Activated CD4-positive, alpha-beta T cell treated with anti-CD3 and anti-CD28 coated beads, Interleukin-2, amount 50 U/mL, for 24 hours (primary cell): ENCODE measurements at places on chromosomes 13 and 19.

- no peak for DNase-seq
Observed at GRCh38 chr19:18637673-18638630, 1.1 kb downstream of the KLHL26 start.

DNA sequence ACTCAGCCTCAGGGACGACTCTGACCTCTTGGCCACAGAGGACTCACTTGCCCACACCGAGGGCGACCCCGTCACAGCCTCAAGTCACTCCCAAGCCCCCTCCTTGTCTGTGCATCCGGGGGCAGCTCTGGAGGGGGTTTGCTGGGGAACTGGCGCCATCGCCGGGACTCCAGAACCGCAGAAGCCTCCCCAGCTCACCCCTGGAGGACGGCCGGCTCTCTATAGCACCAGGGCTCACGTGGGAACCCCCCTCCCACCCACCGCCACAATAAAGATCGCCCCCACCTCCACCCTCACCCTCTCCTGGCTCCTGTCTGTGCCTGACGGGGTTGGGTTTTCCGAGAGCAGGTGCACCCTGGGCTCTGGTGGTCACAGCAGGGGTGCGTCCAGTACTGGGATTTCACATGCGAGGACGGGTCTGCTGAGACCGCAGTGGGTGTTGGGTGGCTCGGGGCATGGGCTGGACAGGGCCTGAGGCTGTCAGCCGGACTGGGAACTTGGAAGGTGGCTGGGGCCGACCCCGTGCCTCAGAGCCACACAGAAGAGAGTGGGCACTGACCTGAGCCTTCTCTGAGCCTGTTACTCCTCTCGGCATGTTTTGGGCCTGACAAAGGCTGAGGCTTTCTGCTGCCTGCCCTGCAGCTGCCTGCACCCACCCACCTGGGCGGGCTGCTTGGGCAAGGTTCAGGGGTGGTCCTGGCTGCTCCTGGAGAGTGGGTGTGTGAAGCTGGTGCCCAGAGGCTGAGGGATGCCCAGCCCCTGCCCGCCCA is 6.3 kb upstream of the HCN2 start:
- no peak for DNase-seq

- DNase-seq: no peak
Observed at GRCh38 chr13:74966814-74967424, 515.0 kb downstream of the TBC1D4 start.

DNA sequence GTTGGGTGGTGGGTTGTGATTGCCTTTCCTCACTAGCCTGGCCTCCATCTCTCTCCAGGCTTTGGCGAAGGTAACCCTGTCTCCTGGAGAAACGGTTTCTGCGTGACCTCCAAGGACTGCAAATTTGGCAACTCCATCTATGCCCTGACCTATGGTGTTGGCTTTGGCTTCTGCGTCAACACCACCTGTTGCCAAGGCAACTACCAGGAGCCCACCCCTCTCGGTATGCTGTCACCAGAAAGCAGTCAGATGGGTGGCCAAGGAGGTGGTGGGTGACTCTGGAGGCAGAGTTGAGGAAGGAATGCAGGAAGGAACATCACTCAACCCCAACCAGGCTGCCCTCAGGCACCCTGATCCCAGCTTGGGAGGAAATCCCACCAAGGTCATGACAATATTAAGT is 18.6 kb upstream of the IRGC start:
- no peak for DNase-seq

GRCh38 chr13:102800145-102801041 is 1.5 kb downstream of the BIVM start:
- DNase-seq: peak; percentile 72

DNA sequence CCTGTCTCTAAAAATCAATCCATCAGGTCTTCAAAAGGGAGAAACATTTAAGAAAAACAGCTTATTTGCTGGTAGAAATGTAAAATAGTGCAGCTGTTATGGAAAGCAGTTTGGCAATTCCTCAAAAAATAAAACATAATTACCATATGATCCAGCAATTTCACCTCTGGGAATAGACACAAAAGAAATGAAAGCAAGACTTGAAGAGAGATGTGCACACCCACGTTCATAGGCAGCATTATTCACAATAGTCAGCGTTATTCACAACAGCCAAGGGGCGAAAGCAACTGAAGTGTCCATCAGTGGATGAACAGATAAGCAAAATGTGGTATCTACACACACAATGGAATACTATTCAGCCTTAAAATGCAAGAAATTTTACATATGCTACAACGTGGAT is 45.1 kb upstream of the DOCK9 start:
- DNase-seq: no peak

GRCh38 chr13:73261739-73262216 is 203.0 kb downstream of the KLF5 start:
- DNase-seq: no peak

GRCh38 chr13:110317093-110317492 is 10.0 kb downstream of the COL4A2 start:
- DNase-seq: no peak

DNA sequence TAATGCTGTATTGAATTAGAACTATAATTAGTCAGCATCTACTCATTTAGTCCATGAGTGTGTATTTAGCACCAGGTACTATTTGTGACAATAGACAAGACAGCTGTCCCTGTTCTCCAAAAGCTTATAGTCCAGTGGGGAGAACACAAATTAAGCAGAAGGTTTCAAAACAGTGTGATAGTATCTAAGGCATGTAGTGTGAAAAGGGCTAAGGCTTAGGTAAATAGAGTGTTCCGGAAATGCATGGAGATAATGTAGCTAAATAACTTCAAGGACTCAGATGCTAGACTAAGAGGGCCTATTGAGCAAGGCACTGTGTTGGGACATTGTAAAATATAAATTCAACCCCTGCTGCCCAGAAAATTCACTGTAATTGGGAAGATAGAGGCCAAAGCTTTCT is 144.1 kb upstream of the MIR17HG start:
- no peak for DNase-seq

DNA sequence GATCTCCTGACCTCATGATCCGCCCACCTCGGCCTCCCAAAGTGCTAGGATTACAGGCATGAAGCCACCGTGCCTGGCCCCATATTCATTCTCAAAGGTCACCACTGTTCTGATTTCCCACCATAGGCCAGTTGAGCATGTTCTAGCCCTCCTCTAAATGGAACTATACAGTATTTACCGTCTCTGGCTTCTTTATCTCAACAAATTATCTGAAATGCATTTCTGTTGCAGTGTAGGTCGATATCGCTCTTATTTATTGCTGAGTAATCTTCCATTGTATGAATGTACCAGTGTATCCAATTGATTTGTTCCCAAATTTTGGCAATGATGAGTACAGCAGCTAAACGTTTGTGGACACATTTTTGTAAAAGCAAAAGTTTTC is 15.4 kb downstream of the SLC1A5 start:
- DNase-seq: no peak

DNA sequence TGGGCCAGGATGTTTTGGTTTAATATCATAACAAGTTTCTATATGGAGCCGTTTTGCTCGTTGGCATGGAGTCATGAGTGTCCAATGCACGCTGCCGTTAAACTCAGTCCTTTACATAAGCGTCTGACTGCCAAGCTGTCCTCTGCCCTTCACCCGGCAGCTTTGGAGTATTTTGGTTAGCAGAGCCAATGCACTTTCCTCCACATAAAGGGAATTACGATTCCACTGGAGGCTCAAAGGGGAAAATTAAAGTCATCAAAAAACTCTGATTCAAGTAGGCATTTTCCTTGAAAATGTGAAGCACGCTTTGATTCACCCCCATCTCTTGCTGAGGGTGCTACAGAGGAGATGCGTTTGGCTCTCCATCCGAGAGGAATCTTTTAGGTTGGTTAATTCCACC is 144.4 kb upstream of the ARGLU1 start:
- DNase-seq: no peak

- no peak for DNase-seq
Observed at GRCh38 chr13:28637714-28638355, 21.1 kb upstream of the POMP start.

DNA sequence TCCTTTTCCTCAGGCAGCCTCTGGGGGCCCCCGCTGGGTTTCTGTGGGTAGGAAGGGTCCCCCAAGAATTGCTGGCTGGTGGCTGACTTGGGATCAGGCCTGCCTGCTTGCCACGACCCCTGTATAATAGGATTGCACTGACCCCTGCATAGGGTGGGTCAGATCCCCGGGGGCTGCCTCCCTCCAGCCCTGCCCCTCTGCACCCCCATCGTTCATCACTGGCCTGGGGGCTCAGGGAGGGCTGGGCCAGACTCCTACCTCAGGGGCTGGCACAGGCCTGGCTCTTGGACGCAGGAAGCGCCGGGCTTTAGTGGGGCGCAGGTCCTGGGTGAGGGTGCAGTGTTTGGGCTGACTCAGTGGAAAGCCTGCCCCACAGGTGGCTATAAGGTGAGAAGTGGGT is 10.6 kb downstream of the NDUFB7 start:
- no peak for DNase-seq
